ENCODE measurements at places on chromosomes 1 and 21.

DNA sequence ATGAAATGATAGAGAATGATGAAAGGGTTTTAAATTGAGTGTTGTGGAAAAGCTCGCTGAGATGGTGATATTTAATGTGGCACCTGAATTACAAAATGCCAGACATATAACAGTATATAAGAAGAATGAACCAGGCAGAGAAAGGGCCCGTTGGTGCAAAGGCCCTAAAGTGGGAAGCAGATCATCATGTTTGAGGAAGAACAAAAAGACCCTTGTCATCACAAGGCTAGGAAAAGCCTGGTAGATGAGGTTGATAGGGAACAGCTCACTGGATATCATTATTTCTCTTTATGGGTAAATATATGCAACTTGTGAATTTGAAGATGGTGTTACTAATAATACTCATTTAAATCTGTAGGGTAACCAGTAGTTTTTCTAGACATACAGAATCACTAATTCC is 11.0 kb downstream of the RAP1A start:
- no peak for DNase-seq

DNA sequence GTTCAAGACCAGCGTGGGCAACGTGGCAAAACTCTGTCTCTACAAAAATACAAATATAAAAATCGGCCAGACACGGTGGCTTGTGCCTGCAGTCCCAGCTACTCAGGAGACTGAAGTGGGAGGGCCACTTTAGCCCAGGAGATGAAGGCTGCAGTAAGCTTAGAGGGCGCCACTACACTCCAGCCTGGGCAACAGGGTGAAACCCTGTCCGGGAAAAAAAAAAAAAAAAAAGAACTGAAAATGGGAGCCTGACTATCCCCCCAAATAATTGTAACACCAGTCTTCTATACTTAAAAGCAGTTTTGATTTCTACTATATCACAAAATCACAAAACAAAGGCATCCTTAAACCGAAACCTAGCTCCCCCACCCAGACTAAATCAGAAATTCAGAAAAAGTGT is 60.3 kb downstream of the CDC42BPA start:
- DNase-seq: no peak

DNA sequence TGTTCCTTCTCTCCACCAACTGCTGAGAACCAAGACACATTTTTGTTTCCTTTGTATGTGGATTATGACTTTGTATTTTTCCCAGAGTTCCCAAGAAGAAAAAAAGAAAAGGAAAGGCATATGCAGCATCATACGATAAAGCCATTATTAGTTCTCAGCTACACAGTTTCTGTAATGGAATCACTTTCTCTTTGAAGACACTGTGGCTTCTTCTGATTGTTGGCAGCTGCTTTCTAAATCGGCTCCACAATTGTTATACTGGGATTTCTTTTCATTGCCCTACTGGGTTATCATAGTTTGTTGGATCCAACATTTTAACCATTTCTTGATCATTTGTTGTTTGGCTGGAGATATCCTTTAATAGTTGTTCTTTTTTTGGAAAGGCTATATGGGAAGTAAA is 89.5 kb upstream of the HIVEP3 start:
- DNase-seq: no peak

DNA sequence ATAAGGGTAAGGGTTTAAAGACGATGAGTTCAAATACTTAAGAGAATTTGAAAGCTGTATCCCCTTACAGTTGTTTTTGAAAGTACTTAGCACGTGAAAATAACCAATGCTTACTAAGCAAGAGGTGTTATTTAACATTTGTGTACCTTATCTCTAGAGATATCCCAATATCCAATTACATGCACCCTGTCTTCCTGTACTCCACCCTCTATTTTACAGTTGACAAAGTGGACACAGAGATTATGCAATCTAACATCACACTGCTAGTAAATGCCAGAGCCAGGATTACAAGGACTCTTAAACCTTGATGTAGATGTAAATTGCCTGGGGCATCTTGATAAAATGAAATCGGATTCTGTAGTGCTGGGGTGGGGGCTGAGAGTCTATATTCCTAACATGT is 72.0 kb downstream of the GDAP2 start:
- DNase-seq: no peak

- no peak for DNase-seq
Observed at GRCh38 chr1:114691061-114691460, 4.3 kb downstream of the AMPD1 start.

- DNase-seq: no peak
Observed at GRCh38 chr1:44565259-44565750, 109.0 kb downstream of the TMEM53 start.

- no peak for DNase-seq
Observed at GRCh38 chr1:182809414-182809957, 19.9 kb downstream of the NPL start.

DNA sequence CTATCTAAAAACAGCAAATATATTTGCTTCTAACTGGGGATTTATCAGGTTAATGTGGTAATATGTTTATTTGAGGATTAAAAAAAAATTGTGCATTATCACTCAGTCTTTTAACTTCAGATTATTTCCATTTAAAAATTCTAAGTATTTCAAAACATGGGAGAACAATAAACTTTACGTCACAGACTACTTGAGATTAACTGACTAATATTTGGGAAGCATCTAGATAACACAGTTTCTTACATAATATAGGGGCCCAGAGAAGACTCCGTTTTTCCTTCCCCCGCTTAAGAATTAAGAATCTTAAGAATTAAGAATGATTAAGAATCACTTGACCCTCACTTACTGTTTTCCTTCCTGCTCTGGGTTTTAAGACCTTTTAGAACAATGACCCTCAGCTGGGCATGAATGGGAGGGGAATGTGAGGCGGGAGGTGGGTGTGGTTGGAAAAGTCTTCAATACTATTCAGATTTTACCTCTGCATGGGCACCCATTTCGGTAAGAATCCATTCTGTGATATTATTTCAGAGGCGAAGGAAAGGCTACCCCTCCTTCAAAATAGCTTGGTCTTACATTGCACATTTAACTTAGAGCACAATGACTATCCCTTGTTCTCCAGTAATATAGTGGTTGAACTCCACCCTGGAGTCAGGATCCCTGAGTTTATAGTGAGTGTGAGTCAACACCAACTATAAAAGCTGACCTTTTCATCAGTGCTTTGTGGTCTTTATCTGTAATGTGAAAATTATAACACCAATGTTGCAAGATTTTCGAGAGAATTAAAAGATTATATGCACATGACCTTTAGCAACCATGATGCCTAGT is 821.3 kb downstream of the USP25 start:
- no peak for DNase-seq

- DNase-seq: no peak
Observed at GRCh38 chr1:45589861-45590260, 6.0 kb downstream of the NASP start.

All from retina (tissue), 1 donor.